ENCODE measurements at places on chromosomes 1 and 21.

GRCh38 chr1:172545396-172546004, 12.6 kb downstream of the SUCO start:
- DNase-seq = no peak

DNA sequence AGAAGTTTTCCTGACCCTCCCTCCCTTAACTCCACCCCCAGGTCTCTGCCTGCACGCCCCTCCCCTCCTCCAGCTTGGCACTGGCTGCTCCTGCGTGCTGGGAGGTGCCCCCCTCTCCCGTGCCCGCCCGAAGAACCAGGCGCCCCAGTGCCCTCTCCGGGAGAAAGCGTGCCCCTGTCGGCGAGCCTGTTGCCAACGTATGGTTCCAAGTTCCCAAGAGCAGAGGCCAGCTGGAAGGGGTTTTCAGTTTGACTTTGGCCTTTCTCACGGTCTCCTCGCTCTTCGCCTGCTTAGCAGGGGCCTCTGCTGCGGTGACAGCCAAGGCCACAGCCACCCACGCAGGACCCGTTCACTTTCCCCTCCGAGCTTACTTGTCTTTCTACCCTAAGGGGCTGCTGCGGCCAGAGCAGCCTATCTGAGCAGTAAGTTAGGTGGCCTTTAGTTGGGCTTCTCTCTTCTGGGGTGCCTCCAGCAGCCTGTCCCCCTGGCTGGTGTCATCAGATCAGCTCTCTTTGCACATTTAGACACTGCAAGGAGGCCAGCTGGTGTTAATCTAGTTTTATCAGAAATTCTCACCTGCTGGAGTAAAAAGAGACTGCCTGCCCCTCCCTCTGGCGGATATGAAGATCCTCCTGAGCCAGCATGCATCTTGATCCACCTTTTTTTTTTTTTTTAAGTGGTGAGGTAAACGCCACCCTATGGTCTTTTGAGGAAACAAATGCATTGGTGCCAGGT, 1.5 kb downstream of the STUM start:
- peak; percentile 18 for DNase-seq

DNA sequence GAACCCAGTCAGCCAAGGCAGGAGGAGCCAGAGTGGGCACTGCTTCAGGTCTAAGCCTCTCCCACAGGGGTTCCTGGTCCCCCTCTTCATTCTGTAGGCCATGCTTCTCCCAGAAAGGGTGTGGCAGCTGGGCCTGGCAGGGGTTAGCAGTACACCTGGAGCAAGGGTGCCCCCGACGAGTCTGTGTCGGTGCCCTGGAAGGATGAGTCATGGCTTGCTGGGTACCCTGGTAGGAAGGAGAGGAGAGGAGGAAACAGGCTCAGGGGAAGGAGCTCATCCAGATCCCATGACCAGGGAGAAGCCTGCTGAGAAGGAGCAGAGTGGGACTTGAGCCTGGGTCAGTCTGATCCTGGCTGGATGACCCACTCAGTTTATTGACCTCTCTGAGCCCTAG, 10.3 kb downstream of the KDF1 start:
- no peak for DNase-seq

DNA sequence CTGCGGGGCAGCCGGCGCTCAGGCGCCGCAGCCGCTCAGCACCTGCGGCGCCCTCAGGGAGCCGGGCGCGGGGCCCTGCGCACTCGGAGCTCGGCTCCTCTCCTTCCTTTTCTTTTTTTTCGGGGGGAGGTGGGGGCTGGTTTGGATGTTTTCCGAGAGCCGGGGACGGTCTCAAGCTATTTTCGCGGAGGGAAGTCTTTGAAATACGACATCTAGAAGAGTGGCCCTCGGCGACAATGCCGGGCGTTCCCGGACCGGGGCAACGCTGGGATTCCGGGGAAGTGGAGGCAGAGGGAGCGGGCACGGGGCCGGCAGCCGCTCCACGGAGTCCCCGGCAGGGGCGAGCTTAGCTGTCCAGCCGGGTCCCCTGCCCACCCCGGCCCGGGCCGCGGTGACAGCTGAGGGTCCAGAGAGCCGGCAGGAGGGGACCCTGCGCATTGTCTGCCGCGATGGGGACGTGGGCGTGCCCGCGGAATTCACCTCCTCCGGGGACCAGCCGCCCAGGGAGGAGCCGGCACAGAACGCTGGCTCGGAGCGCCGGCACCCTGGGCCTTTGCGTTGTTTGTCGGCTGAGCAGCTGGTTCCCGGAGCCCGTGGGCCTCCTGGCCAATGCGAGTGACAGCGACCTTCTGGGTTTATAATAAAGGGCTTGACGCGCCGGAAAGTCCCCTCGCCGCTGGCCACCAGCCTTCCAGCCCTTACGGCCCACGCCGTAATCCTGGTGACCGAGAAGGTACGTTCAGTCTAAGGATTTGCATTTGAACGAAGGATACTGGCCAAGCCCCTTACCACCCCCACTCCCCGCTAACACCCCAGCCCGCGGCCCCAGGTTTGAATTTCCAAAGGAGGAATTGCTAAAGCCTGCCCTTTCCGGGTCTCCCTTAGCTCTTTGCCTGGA, 582 bp downstream of the SLC37A1 start:
- peak; percentile 66 for DNase-seq

DNA sequence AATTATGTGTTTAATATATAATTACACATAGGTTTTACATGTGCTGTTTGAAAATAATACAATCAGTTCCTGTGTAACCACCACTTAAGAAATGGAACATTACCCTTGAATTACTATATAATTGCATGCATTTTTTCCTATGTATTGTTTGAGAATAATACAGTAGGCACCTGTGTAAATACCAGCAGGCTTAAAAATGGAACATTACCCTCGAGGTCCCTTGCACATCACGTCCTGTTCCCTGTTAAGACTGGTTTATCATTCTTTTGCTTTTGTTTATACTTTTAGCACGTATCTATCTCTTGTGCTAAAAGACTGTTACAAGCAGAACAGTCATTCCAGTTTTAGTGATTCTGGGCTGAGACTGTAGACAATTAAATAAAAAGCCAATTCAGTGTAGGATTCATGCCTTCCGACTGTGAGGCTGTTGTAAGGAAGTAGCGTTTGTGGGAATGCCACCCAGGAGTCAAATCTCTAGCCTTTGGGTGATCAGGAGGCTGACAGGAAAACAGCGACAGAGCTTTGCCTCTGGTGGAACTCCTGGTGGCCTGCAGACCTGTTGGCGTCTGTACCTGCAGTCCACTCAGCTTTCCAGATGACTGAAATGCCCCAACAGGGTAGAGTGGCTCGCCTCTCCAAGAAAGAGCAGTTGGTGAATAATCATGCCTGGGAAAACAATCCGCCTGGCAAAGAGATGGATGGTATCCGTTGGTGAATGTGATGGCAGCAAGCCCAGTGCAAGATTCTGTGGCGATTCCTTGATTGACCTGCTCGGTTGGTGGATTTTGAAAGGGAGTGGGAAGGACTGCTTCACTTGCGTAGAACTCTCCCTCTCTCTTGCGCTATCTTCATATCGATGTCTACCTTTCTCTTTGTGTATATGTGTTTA, 58.0 kb downstream of the DISC1 start:
- DNase-seq = no peak

Data from inflammatory macrophage treated with lipopolysaccharide for 4 hours (primary cell).